Endothelial cell of umbilical vein (primary cell): ENCODE measurements at places on chromosomes 11 and 22. TPM values are rescaled to one million over a fixed set of nuclear protein-coding genes. Genes with fewer than 3 reads are reported as not detected.

DNA sequence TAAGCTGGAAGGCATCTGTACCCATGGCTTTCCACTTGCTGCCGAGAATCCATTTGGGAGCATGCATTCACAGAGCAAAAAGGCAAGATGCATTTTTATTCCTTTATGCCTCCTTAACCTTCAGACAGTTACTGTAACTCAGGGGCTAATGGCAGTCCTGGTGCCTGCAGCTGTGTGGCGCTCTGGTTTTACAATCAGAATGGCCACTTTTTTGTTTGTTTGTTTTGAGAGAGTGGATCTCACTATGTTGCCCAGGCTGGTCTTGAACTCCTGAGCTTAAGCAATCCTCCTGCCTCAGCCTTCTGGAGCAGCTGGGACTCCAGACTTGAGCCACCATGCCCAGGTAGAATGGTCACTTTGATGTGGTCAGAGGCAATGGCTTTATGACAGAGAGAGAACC, 101.8 kb downstream of the NAV2 start:
- no peaks in the 10 kb centered on the region for H3K36me3 ChIP-seq
- H3K27ac ChIP-seq: no peak overlapping the region

DNA sequence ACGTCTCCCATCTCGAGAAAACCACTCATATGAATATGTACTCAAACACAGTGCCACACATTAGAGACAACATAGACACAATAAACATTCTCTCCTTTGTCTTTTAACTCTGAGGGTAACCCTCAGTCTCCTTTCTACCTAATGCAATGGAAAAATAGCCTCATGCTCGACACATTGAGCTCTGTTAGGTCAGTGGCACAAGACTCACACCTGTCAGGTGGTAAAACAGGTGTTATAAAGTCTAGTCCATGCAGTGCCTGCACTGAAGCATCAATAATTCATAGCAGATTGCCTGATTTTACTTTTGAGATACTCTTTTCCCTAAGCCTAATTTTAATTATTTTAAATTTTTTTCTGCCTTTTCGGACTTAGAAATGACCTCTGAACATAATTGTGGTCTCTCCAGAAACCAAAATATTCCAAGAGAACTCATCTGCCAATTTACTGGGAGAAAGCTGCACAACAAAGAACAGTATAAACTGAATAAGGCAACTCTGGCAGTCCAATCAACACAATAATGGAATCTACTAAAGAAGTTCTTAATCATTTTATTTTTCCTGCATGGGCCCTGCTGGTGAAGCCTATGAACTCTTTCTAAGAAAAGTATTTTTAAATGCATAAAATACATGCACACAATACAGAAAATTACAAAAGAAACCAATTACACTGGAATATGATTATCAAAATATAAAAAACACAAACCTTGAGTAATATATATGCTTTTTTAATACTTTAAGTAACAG, 9.9 kb downstream of the RDX start:
- H3K27ac ChIP-seq: no peak overlapping the region
- peaks cover 17% of the 10 kb centered on the region for H3K4me1 ChIP-seq

DNA sequence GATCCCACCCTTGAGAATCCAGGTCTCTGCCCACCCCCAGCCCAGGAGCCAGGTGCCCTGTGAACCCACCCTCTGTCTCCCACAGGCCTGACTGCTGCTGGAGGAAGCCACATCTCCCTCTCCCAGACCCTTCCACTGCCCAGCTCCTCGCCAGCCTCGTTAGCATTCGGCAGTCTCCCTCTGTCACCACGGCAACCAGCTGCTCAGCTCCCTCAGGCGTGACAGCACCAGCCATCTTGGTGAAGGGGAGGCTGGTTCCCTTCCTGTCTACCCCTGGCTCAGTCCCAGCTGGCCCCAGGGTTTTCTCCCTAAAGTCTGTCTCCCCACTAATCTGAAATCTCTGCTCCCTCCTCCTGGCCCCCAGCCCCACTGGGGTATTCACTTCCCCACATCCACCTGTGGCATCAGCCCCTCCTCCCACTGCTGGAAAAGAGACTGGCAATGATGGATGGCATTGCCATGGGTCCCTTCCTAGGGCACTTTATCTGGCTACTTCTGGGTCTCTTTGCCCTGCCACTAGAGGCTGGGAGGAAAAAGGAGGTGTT, 28.1 kb downstream of the NRXN2 start:
- H3K4me3 ChIP-seq: no peak overlapping the region
- H3K36me3 ChIP-seq: no peaks in the 10 kb centered on the region
- H3K27ac ChIP-seq: no peak overlapping the region
- DNase-seq: no peak
- peaks cover 20% of the 10 kb centered on the region for H3K27me3 ChIP-seq
- no peaks in the 10 kb centered on the region for H3K4me1 ChIP-seq

- peaks cover 7% of the 10 kb centered on the region for H3K27me3 ChIP-seq
- H3K4me1 ChIP-seq: no peaks in the 10 kb centered on the region
- no peak overlapping the region for H3K27ac ChIP-seq
- no peaks in the 10 kb centered on the region for H3K36me3 ChIP-seq
- DNase-seq: peak; percentile 5
- H3K4me3 ChIP-seq: no peak overlapping the region
Observed at GRCh38 chr22:32079130-32080089, 36.3 kb downstream of the SLC5A1 start.

DNA sequence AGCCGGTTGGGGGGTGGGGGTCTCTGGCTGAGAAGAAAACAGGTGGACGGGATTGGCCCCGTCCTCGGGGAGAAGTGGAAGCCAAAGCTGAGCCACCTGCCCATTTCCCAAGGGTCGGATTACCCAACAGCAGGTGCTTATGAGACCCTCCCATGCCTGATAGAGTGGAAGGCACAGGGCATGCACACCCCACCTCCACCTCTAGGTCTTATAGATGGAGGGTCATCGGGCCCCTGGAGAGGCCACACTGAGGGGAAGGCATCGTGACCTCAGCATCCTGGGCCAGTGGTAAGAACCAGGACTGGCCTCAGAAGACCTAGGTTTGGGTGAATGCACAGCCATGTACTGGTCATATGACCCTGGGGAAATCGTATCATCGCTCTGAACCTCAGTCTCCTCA, 85.9 kb downstream of the BUD13 start:
- H3K27me3 ChIP-seq: peaks cover 10% of the 10 kb centered on the region
- no peak overlapping the region for H3K27ac ChIP-seq
- no peaks in the 10 kb centered on the region for H3K36me3 ChIP-seq
- DNase-seq: no peak
- H3K4me1 ChIP-seq: no peaks in the 10 kb centered on the region
- no peak overlapping the region for H3K4me3 ChIP-seq

DNA sequence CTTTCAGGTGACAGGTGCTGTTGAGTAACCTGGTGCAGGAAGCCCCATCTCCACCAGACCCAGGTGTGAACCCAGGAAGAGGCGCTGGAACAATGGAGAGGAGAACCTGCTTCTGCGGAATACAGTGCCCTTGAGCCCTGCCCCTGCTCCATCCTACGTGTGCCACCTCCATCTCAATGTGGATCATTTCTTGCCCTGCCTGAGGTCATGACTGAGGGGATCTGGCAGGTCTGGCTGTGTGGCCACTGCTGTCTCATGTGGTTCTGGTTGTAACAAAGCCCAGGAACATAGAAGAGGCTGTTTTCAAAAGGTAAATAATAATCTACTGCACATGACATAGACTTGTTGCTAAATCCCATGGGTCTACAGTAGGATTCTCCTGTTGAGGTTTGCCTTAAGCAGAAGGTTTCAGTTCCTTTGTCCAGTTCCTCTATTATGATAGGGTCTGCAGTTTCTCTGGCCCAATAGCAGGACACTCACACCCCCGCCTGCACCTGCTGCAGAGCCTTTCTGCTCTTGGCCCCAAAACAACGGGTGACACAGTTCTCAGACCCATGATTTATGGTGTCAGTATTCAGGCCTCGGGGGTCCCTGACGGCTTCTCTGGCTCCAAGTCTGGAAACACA, 113.5 kb upstream of the IGLL5 start:
- no peak for DNase-seq
- no peak overlapping the region for H3K4me3 ChIP-seq
- H3K4me1 ChIP-seq: no peaks in the 10 kb centered on the region
- no peak overlapping the region for H3K27ac ChIP-seq
- H3K36me3 ChIP-seq: no peaks in the 10 kb centered on the region

- H3K4me3 ChIP-seq: no peak overlapping the region
- no peaks in the 10 kb centered on the region for H3K36me3 ChIP-seq
- no peak overlapping the region for H3K27ac ChIP-seq
Observed at GRCh38 chr11:119989159-119989821, 148.6 kb downstream of the TRIM29 start.

- no peak for DNase-seq
- no peaks in the 10 kb centered on the region for H3K4me1 ChIP-seq
- H3K36me3 ChIP-seq: no peaks in the 10 kb centered on the region
- H3K27ac ChIP-seq: no peak overlapping the region
Observed at GRCh38 chr11:110704210-110704864, 7.9 kb downstream of the ARHGAP20 start.

DNA sequence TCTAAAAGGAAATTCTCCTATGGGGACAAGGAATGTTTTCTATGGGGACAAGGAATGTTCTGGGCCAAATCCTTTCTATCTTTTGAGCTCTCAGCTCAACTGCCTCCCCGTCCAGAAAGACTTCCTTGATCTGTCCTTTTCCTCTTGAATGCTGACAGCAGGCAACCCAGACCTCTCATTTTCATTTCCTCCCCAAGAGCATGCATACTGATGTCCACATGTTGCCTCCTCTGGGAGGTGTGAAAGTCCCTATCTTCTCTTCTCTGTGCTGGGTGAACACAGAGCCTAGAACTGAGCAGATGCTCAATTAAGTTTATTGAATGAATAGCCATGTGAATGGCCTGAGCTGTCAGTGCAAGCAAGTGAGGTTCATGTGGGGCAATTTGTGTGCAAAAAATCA, 331.9 kb upstream of the NARS2 start:
- no peak overlapping the region for H3K27ac ChIP-seq
- no peaks in the 10 kb centered on the region for H3K27me3 ChIP-seq
- DNase-seq: no peak
- no peaks in the 10 kb centered on the region for H3K36me3 ChIP-seq

- H3K4me3 ChIP-seq: no peak overlapping the region
- no peak for DNase-seq
- no peaks in the 10 kb centered on the region for H3K27me3 ChIP-seq
- no peaks in the 10 kb centered on the region for H3K36me3 ChIP-seq
- H3K4me1 ChIP-seq: no peaks in the 10 kb centered on the region
- H3K27ac ChIP-seq: no peak overlapping the region
Observed at GRCh38 chr11:102608699-102609098, 16.4 kb downstream of the MMP20 start.

GRCh38 chr11:60762851-60763691, 6.4 kb downstream of the MS4A15 start:
- DNase-seq: no peak
- H3K27me3 ChIP-seq: peaks cover 24% of the 10 kb centered on the region
- H3K36me3 ChIP-seq: no peaks in the 10 kb centered on the region
- H3K4me1 ChIP-seq: no peaks in the 10 kb centered on the region
- H3K27ac ChIP-seq: no peak overlapping the region

DNA sequence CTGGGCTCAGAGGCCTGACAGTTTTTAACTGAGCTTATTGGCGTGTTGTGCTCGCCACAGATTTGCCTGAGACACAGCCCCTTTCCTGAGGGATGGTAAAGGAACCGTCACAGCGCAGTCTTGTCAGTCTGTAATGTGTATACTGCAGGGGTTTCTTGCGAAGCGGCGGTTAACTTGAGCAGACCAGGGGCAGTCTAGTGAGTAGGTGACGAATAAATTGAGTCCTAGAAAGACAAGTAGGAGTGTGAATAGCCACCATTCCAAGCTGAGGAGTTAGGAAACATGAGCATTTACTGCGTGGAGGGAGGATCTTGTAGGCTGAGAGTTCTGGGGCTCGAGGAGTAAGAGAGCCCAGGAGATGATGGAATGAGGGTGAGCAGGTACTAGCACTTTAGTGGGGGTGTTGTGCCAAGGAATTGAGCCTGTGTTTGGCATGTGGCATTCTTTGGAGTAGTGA, 1.4 kb downstream of the MED15 start:
- peaks cover 32% of the 10 kb centered on the region for H3K4me1 ChIP-seq
- peak overlapping the region; percentile 55 for H3K4me3 ChIP-seq
- peak overlapping the region; percentile 84 for H3K27ac ChIP-seq
- H3K36me3 ChIP-seq: peaks cover 2% of the 10 kb centered on the region

DNA sequence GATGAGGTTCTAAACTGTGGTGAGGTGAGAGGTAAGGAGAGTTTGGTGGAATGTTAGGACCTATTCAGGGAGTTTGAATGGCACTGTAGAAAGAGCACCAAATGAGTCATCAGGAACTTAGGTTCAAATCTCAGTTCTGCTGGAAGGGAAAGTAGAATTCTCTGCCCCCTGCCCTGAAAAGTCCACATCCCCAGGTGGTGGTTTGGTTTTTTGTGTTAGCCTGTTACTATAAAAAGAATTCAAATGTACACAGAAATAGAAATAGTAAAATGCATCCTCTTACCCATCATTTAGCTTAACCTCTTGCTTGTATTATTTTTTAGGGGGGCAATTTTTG, 20.2 kb downstream of the PPFIBP2 start:
- H3K27me3 ChIP-seq: no peaks in the 10 kb centered on the region
- H3K4me3 ChIP-seq: no peak overlapping the region
- H3K36me3 ChIP-seq: no peaks in the 10 kb centered on the region

GRCh38 chr22:48580481-48580970, 1247.1 kb downstream of the BRD1 start:
- DNase-seq: no peak
- no peak overlapping the region for H3K27ac ChIP-seq
- no peaks in the 10 kb centered on the region for H3K4me1 ChIP-seq
- H3K36me3 ChIP-seq: no peaks in the 10 kb centered on the region

GRCh38 chr11:104151404-104152204, 12.3 kb downstream of the PDGFD start:
- DNase-seq: peak; percentile 41
- peaks cover 6% of the 10 kb centered on the region for H3K4me1 ChIP-seq
- H3K36me3 ChIP-seq: no peaks in the 10 kb centered on the region
- H3K27me3 ChIP-seq: no peaks in the 10 kb centered on the region

DNA sequence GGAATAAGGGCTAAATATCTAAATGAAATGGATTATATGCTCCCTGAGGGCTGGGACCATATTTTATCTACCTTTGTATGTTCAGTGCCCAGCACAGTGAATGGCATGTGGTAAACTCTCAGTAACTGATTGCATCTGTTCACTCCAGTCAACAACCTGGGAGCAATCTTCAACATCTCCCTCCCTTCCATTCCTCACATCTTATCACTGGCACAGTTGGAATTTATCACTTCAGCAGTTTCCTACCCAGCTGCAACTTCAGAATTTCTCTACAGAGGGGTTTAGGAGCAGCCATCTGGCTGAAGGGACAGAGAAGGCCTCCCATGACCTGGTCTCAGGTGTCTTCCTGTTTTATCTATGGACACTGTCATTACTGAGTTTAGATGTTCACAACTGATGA, 9.8 kb upstream of the SIK2 start:
- H3K36me3 ChIP-seq: no peaks in the 10 kb centered on the region
- no peak overlapping the region for H3K4me3 ChIP-seq
- peaks cover 15% of the 10 kb centered on the region for H3K27me3 ChIP-seq

- DNase-seq: no peak
- H3K27ac ChIP-seq: no peak overlapping the region
- H3K27me3 ChIP-seq: no peaks in the 10 kb centered on the region
- no peaks in the 10 kb centered on the region for H3K4me1 ChIP-seq
- no peak overlapping the region for H3K4me3 ChIP-seq
- H3K36me3 ChIP-seq: no peaks in the 10 kb centered on the region
Observed at GRCh38 chr11:97893612-97894011, 1127.1 kb upstream of the CNTN5 start.

- peaks cover 1% of the 10 kb centered on the region for H3K27me3 ChIP-seq
- H3K27ac ChIP-seq: no peak overlapping the region
- no peak overlapping the region for H3K4me3 ChIP-seq
- DNase-seq: no peak
- H3K4me1 ChIP-seq: peaks cover 2% of the 10 kb centered on the region
Observed at GRCh38 chr11:14768526-14769188, 123.4 kb downstream of the CYP2R1 start.

PTGDR2 gene
- total RNA-seq: 0.15 TPM in 1 of 2 replicates, not detected in the other

MIAT gene
- 0.53 and 0.80 TPM in 2 replicates for total RNA-seq

ACTN3 gene
- total RNA-seq: 0.18 TPM in 1 of 2 replicates, not detected in the other

ARVCF gene
- 105 and 109 TPM in 2 replicates for total RNA-seq

NAALAD2 gene
- total RNA-seq: 1.1 and 1.8 TPM in 2 replicates

PATE4 gene
- not detected in 2 replicates for total RNA-seq

NXPE2 gene
- total RNA-seq: not detected in 2 replicates

OR4C16 gene
- total RNA-seq: not detected in 2 replicates
